ENCODE measurements at places on chromosomes 4 and X. TPM values are rescaled to one million over a fixed set of nuclear protein-coding genes. Genes with fewer than 3 reads are reported as not detected.

Gene TMSB15C
- 0.30 TPM for polyA plus RNA-seq

Gene NPY2R
- polyA plus RNA-seq: not detected

Gene PLP1
- 0.53 TPM for polyA plus RNA-seq

Gene ZMAT1
- 0.06 TPM for polyA plus RNA-seq

Gene PLRG1
- polyA plus RNA-seq: 81.7 TPM

Gene CLCN5
- 2.0 TPM for polyA plus RNA-seq

Gene SPARCL1
- polyA plus RNA-seq: not detected

Gene GAGE2A
- not detected for polyA plus RNA-seq

Gene CRMP1
- polyA plus RNA-seq: 1.6 TPM

Gene CPLX1
- polyA plus RNA-seq: not detected

Gene ACOT9
- polyA plus RNA-seq: 62.5 TPM

Gene TCEAL3
- 53.1 TPM for polyA plus RNA-seq

Gene LRBA
- polyA plus RNA-seq: 5.7 TPM

Gene SULT1E1
- not detected for polyA plus RNA-seq

Gene CORIN
- polyA plus RNA-seq: 0.74 TPM

Gene RNF175
- polyA plus RNA-seq: not detected

Gene PNCK
- not detected for polyA plus RNA-seq

Gene TMEM271
- not detected for polyA plus RNA-seq

Gene LDB2
- 52.8 TPM for polyA plus RNA-seq

Gene PABPC1L2B
- not detected for polyA plus RNA-seq

Gene CT45A5
- not detected for polyA plus RNA-seq

Gene HELT
- polyA plus RNA-seq: not detected

Gene CT83
- not detected for polyA plus RNA-seq

Gene SPP1
- polyA plus RNA-seq: 4.4 TPM

Gene ETDA
- polyA plus RNA-seq: not detected

Gene FGB
- polyA plus RNA-seq: not detected

Gene OPRPN
- polyA plus RNA-seq: not detected

Gene IL21
- not detected for polyA plus RNA-seq

Gene JAKMIP1
- not detected for polyA plus RNA-seq

Gene PPEF2
- not detected for polyA plus RNA-seq

Gene LGI2
- polyA plus RNA-seq: not detected

Gene LANCL3
- not detected for polyA plus RNA-seq

Gene ANXA3
- polyA plus RNA-seq: 2.8 TPM

Gene DIPK2B
- not detected for polyA plus RNA-seq

Gene ADGRG2
- polyA plus RNA-seq: 0.10 TPM

Gene INTU
- 1.6 TPM for polyA plus RNA-seq

Gene ZFP42
- not detected for polyA plus RNA-seq

Gene CT45A9
- polyA plus RNA-seq: not detected

Gene PNMA6A
- not detected for polyA plus RNA-seq

Gene STBD1
- 10.3 TPM for polyA plus RNA-seq

Gene WAS
- not detected for polyA plus RNA-seq

Gene IGSF1
- not detected for polyA plus RNA-seq

Gene SSX4
- not detected for polyA plus RNA-seq

Gene RIBC1
- 0.70 TPM for polyA plus RNA-seq

Gene PRDM5
- polyA plus RNA-seq: 7.7 TPM

Gene IBSP
- polyA plus RNA-seq: not detected

Gene OFD1
- 9.6 TPM for polyA plus RNA-seq

Gene C4orf36
- polyA plus RNA-seq: not detected

Gene PABPC4L
- polyA plus RNA-seq: 0.13 TPM

Gene ASMT
- polyA plus RNA-seq: not detected

Gene FOXR2
- not detected for polyA plus RNA-seq

Gene CSTF2
- 15.7 TPM for polyA plus RNA-seq
